Left renal pelvis (tissue), 4 donors: ENCODE measurements at places on chromosomes 5 and 9. TPM values are rescaled to one million over a fixed set of nuclear protein-coding genes. Genes with fewer than 3 reads are reported as not detected.

- no peak for DNase-seq
Measured at GRCh38 chr9:35754264-35754663, at the start of gene MSMP. TSS of gene MSMP (minus strand) at chr9:35754276. CDS start at chr9:35754129, 147 bp downstream.

DNA sequence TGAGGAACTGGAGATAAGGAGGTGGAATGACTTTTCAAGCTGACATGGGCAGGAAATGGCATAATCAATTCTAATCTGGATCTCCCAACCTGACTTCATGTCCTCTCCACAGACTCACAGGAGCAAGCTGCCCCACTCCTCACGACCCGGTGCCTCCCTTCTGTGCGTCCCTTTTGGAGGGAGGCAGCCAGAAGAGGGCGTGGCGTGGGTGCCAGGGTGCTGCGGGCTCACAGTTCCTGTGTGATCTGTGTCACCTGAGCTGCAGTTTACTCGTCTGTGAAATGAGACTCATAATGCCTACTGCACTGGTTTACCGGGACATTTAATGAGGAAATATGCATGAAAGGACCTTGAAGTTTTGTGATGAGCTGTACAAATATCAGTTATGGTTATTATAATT is 207.4 kb downstream of the DAB2IP start:
- no peak for DNase-seq

DNA sequence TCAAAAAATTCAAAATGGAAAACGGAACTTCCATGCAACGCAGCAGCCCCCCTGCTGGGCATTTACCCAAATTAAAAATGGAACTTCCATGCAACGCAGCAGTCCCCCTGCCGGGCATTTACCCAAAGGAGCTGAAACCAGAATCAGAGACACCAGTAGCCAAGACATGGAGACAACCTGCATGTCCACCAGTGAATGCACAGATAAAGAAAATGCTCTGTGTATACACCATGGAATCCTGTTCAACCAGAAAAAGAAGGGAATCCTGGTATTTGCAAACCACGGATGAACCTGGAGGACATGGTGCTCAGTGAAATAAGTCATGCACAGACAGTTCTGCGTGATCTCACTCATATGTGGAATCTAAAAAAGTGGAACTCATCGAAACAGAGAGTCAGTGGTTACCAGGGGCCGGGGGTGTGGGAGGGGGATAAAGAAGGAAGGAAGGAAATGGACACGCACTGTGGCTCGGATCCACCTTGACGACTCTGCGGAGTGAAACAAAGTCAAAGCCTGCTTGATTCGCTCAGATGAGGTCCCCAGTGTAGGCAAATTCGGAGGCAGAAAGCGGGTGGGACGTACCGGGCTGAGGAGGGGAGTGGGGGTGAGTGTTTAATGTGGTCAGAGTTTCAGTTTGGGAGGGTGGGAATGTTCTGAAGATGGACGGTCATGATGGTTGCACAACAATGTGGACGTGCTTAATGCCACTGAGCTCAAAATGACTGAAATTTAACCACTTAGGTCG is 40.2 kb upstream of the EXOC3 start:
- DNase-seq = no peak

GRCh38 chr9:113969343-113969742 is 93.2 kb downstream of the ZNF618 start:
- DNase-seq = no peak

GRCh38 chr5:94433397-94434163 is 184.8 kb downstream of the KIAA0825 start:
- DNase-seq = no peak

GRCh38 chr9:130834371-130835336 is at the start of gene ABL1:
TSS of gene ABL1 (plus strand) at chr9:130835254. CDS start at chr9:130835447, 193 bp downstream.
- no peak for DNase-seq

- no peak for DNase-seq
Measured at GRCh38 chr5:95770830-95771708, 39.9 kb downstream of the RHOBTB3 start.

DNA sequence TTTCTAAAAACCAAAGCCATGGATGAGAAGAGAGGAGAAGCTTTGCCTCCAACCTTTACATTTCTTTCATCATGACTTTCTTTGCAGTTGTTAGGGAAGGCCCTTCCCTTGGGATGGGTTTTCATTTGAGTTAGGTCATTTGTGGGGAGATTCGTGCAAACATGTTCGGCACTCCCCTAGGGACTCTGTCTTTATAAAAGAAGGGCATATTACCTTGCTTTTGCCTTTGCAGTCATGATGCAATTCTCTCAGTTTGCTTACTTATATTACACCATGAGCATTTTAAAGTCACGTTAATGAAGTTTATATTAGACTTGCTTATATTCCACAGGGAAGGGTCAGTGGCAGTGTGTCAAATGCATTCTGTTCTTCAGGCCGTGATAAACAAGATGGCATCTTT is 289.3 kb upstream of the WWC1 start:
- DNase-seq = no peak

- DNase-seq = no peak
Measured at GRCh38 chr5:78886341-78887230, 98.5 kb downstream of the ARSB start.

GRCh38 chr9:111502506-111502905 is 18.3 kb upstream of the ECPAS start:
- DNase-seq = no peak

DNA sequence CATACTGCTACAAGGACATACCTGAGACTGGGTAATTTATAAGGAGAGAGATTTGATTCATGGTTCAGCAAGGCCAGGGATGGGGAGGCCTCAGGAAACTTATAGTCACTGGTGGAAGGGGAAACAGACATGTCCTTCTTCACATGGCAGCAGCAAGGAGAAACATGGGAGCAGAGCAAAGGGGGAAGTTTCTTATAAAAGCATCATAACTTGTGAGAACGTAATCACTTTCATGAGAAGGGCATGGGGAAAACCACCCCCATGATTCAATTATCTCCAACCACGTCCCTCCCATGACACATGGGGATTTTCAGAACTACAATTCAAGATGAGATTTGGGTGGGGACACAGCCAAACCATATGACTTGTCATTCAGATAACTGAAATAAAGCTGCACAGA is 100.9 kb downstream of the ST8SIA4 start:
- no peak for DNase-seq

FAXDC2 gene
- 36.5 TPM for polyA plus RNA-seq

GCNT1 gene
- 4.0 TPM for polyA plus RNA-seq

PELO gene
- polyA plus RNA-seq = 33.2 TPM

TMEM215 gene
- polyA plus RNA-seq = 0.34 TPM
